ENCODE measurements at places on chromosomes 5 and 9.

DNA sequence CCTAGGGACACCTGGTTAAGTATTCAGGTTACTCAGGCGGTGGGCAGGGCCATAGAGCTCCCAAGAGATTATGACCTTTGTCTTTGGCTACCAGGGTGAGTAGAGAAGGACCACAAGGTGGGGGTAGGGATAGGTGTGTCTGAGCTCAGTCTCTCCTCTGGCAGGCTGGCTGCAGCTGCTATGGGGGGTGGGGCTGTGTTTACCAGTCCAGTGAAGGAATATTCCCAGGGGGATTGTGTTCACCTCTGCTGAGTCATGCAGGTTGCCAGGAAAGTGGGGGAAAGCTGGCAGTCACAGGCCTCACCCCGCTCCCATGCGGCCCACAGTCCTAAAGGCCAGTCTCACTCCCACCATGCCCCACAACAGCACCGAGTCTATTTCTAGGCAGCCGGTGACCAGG is 53.6 kb upstream of the POU5F2 start:
- no peak for DNase-seq

GRCh38 chr9:104092875-104093600 is 1.1 kb upstream of the SMC2 start:
- DNase-seq: no peak

DNA sequence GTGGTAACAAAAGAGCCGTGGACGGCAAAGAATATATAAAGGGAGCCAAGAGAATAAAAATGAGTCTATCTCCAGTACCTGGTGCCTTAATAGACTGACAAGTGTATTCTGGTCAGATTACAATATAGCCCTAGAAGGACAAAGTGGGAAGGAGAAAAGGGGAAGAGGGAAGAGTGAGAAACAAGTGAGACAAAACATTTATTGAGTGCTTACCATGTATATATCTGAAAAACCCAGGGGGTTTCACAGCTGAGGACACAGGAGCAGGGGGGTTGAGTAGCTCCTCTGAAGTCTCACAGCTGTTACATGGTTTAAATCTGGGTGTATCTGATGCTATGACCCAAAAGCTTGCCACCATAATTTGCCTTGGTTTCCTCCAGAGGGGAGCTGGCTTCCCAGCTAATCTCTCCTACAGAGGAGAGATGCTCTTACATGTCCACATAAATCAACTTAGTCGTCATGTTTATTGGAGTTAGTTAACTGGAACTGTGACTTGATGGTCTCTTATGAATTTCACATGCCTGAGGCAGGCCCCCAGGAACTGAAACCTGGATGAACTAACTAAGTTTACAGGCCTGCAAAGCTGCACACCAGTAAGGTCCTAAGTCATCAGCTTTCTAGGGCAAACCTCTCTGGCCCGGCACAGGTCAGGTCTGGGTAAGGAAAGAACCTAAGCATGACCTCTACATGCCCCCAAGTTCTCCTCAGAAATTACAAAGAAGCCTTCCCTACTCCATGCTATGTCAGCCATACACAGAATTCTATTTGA is 15.5 kb downstream of the SIL1 start:
- DNase-seq: no peak

DNA sequence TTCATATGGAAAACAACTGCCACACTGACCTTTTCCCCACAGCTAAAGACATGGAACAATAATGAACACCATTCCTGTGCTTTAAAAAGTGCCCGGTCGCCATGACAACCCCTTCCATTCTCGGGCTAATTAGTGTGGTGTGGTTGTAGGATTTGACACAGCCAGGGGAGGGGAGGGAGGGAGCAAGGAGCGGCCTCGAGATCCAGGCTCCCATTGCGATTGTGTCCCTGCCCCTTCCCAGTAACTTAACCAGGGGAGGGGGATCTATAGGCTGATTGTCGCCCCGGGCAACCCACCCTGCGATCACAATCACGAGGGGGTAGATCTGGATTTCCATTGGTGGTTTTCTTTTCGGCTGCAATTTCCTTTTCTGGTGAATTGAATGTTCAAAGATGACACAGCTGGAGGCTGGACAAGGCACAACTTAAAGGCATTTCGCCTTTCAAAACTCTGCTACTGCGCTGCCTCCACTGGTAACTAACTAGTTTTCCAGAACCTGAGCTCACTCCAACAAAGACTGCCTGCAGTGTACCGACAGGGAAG is 96.7 kb upstream of the RETREG1 start:
- no peak for DNase-seq

DNA sequence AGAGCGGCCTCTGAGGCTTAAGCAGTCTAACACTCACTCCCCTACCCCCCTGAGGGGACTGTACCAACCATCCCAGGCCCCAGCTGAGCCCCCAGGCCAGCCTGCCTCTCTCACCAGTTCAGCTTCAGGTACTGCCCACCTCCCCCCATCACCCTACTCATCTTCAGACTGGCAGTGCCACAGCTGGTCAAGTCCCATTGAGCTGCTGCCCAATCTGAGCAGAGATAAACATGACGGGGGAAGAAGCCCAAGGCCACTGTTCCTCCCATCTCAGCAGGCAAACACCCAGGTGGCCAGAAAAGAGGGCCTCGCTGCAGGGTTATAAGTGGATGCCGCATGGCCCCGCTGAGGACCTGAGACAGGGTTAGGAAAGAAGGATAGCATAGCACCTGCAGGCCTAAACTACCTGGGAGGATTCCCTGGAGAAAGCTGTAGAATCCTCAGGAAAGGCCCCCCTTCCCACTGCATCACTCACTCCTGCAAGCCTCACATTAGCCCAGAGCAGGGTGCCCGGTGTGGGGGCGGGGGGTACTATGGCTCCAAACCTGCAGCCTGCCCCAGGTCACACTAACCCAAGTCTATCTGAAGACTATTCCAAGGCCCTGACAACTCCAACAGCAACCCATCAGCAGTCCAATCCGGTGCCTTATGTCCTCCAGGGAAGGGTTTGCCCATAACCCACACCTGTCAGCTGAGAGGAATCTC is 3.6 kb downstream of the B4GALT1 start:
- no peak for DNase-seq

DNA sequence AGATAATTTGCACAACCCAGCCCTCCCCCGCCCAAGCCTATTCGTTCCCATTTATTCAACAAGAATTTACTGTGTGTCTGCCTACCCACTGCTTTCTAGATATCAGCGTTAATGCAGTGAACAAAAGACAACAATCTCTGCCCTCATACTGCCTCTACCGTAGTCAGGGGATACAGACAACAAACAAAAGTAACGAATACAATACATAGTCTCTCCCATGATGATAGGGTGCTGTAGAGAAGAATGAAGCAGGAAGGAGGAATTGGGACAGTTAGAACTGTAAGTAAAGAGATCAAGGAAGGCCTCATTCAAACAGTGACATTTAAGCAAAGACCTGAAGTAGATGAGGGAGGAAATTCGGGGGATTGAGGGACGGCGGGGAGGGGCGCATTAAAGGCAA is 1.7 kb downstream of the GFM2 start:
- DNase-seq: no peak

- no peak for DNase-seq
Observed at GRCh38 chr5:10695055-10695649, 65.9 kb downstream of the DAP start.

- no peak for DNase-seq
Observed at GRCh38 chr5:87154191-87154590, 113.5 kb upstream of the RASA1 start.

Measured in suprapubic skin (tissue), 4 donors.